ENCODE measurements at places on chromosomes 4 and X.

DNA sequence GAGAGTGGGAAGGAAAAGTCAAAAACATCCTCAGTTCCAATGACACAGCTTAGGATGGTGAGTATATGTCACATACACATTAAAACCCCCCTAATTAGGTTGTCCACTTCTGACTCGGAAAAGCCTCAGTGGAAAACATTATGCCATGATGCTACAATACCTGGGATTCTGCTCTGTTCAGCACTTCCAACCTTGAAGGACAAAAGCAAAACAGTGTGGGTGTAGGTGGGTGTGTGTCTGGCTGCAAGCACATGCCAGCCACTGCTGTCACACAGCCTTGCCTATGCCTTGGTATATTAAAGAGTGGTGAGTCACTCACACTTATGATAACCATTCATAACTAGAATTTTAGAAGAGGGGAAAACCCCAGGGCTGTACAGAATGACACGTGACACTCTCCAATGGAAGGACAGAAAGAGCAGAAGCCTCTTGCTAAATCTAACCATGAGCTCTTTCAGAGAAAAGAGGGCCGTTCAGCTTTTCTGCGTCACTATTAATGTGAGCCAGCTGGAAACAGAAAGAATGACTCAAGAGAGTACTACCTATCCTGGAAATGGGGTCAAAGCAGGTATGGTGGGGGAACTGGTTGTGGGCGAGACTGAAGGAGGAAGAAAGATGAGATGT is 159.6 kb downstream of the TET2 start:
- DNase-seq: no peak

GRCh38 chr4:926538-926937 is 5.6 kb downstream of the GAK start:
- no peak for DNase-seq

- DNase-seq: no peak
Measured at GRCh38 chrX:110001740-110002299, 1.1 kb upstream of the TMEM164 start.

- no peak for DNase-seq
Measured at GRCh38 chr4:61254406-61254805, 54.3 kb downstream of the ADGRL3 start.

DNA sequence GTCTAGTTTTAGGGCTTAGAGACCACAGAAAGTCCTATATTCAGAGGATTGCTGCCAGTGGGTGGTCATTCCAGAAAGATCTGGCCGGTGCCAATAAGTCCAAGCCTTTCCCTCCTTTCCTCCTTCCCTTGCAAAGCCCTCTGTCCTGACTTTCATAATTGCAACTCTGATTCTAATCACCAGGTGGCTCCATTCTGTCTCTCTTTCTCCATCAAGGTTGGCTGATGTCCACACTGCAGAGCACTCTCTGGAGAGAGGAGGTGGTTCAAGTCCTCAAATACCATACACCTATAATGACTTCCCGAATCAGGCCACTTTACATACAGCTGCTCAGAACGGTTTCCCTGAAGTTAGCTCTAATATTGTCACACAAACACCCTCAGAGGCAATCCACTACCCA is 22.4 kb upstream of the ARMCX4 start:
- peak; percentile 20 for DNase-seq

DNA sequence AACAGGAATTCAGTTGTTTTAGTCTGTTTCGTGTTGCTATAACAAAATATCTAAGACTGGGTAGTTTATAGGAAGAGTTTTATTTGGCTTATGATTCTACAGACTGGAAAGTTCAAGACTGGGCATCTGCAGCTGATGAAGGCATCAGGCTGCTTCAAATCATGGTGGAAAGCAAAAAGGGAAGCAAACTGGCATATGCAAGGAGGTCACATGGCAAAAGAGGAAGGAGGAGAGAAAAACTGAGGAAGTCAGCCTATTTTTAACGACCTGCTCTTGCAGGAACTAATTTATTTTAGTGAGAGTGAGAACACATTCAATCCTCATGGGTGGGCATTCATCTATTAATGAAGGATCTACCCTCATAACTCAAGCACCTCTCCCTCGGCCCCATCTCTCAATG is 363.1 kb upstream of the HS3ST1 start:
- DNase-seq: no peak

- DNase-seq: no peak
Measured at GRCh38 chr4:181860157-181860556, 383.0 kb upstream of the TENM3 start.

DNA sequence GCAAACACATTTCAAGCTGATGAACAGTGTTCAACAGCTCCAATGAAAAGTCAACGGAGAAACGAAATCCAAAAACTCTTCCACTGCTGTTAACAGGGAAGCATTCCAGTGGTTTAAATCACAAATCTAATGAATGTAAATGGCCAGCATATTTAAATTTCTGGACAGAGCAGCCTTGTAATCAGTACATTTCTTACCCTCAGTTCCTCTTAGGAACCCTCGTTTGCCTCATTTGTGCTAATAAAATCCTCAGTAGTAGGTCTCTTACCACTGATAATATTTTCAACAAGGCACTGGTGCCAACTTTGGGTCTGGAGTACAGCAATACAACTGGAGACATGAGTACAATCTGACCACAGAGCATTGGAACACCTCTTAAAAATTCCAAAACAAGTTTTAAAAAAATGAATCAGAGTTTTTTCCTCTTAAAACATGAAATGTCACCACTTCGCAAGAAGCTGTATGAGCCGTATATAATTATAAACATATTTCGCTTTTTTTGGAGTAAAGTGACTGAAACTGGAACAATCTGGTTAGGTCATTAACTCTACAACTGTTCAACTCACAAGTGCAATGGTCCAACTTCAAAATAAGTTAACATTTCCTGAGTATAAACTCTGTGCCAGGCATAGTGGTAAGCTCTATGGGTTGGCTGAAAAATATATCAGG is 211.2 kb downstream of the CPEB2 start:
- DNase-seq: no peak

DNA sequence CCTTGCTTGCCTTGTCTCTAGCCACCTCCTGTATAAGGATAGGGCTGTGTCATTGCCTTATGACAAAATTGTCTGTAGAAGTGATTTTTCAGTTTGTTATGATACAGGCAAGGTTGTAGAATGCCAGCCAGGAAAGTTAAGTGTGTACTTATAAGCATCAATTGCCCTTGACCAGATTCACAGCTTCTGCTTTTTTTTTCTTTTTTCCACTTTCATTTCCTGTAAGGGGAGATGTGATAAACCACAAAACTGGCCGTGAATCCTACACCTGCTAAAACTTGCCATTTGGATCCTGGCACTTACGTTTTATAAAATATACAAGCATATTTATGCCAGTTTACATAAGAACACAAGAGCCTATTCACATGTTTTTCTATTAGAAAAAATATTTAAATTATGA is 35.0 kb upstream of the BMPR1B start:
- DNase-seq: no peak
